ENCODE measurements at places on chromosomes 6 and 20.

DNA sequence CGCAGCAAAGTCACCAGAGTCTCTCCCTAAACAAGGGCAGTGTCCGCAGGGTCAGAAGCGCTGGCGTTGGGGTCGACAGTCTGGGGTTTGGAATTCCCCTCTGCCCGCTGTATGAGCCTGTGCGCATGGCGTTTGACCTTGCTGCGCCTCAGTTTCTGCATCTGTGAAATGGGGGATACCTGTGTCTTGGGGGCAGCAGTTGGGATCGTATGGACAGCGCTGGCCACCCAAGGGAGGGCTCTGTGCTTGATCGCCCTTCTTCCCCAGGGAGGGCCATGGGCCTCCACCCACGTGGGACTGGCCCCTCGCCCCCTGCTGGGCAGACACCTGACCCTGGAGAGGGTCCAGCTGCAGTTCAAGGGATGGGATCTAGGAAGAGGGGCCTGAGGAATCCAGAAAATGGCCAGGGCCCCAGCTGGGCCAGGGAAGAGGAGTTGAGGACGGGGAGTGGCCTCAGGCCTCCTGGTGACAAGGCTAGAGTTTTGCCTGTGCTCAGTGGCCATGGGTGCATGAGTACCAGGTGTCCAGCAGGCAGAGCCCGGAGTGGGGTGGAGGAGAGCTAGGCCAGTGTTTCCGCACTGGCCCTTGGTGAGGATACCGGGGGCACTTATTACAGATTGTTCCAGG is 26.4 kb upstream of the PHACTR3 start:
- DNase-seq = no peak

- DNase-seq = no peak
These were observed 109.5 kb downstream of the MYLK4 start for GRCh38 chr6:2641044-2641725.

- DNase-seq = no peak
These were observed 134.9 kb downstream of the BCAS1 start for GRCh38 chr20:53935344-53936084.

DNA sequence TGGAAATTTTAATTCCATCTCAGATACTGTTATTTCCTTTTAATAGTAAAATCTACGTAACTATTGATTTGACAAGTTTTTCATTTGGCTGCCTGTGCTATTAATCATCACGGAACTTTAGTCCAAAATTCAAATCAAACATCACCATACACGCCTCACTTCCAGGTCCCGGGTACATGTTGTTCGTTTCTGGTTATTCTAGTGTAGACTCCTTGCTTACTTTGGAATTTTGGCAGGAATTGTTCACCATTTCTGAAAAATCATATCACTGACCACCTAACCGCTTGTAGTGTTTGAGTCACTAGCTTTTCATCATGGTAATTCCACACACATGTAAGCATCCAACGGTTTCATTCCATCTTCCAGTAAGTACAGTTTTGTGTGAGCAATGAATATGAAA is 98.0 kb upstream of the NHSL1 start:
- DNase-seq = no peak

GRCh38 chr20:18985551-18985950 is 172.0 kb downstream of the SCP2D1 start:
- DNase-seq = no peak

- DNase-seq = no peak
These were observed 39.7 kb upstream of the SUPT3H start for GRCh38 chr6:45417436-45417835.

All from activated T-helper 1 cell treated with anti-CD3 and anti-CD28 coated beads, Interleukin-2, amount 50 U/mL, for 16 hours (primary cell).